ENCODE measurements at places on chromosomes 2 and 18.

GRCh38 chr2:128003463-128003862 is 24.4 kb downstream of the SAP130 start:
- no peak for DNase-seq

DNA sequence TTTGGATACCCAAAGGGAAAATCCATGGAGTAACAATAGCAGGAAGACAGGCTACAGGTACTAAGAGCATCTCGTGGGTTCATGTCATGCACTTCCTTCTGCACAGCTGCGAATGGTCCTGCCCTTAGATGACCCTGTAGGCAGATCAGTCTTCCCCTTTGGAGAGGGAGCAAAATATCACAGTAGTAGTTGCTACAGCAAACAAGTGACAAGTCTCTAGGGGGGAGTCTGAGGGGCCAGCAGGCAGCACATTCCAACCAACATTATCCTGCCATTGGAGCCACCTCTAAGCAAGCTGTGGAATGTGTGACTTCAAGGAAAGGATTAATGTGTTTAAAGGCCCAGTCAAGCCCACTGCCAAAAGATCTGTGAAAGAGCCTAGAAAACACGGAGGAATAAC is 273.2 kb upstream of the PARD3B start:
- DNase-seq: no peak

GRCh38 chr2:119111115-119111975 is 47.2 kb downstream of the C1QL2 start:
- peak; percentile 16 for DNase-seq

DNA sequence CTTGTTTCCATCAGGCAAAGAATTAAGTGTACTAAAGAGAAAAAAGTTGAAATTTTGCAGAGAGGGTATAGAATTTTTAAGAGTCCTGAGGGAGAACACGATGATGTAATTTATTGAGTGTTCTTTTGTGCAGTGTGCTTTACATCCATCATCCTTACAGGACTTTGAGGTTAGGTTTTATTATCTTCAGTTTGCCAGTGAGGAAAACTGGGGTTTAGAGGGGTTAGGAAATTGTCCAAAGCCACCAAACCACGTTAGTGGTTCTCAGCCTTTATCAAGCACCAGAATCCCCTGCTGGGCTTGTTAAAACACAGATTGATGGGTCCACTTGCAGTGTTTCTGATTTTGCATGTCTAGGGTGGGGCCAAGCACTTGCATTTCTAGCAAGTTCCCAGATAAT is 277.5 kb downstream of the KCNS3 start:
- no peak for DNase-seq

- DNase-seq: no peak
Observed at GRCh38 chr18:55054021-55054990, 95.0 kb upstream of the CCDC68 start.

DNA sequence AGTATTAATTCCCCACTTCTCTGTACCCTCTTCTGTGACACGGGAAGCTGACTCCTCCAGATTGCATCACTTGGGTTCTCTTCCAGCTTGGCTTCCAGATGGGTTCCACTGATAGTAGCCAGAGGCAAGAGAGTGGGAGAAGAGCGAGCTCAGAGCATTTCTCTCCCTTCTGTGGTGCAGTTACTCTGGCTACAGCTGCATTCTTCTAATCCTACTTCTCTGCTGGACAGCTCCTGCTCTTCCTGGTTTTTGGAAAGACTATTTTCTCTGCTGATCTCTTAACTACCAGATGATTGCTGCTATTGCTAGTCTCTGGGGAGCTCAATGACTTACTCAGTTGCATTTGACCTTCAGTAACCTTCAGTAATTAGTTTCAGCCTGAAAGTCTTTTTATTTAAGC is 187.5 kb upstream of the MAP2 start:
- no peak for DNase-seq

DNA sequence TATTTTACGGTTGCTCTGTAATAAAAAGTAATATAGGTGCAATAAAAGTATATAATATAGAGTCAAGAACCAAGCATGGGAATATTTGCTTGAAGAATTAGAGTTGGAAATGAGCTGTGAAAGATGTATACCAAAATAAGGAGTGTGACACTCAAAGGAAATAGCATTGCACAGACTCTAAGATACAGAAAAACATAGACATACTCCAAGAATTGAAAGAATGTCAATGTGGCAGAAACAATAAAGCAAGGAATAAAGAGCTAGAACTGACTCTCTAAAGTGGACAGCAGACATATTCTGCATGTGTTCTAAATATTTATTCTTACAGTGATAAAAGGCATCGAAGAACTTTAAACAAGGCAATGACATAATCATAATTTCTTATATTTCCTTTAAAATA is 561.1 kb upstream of the SETBP1 start:
- DNase-seq: no peak

DNA sequence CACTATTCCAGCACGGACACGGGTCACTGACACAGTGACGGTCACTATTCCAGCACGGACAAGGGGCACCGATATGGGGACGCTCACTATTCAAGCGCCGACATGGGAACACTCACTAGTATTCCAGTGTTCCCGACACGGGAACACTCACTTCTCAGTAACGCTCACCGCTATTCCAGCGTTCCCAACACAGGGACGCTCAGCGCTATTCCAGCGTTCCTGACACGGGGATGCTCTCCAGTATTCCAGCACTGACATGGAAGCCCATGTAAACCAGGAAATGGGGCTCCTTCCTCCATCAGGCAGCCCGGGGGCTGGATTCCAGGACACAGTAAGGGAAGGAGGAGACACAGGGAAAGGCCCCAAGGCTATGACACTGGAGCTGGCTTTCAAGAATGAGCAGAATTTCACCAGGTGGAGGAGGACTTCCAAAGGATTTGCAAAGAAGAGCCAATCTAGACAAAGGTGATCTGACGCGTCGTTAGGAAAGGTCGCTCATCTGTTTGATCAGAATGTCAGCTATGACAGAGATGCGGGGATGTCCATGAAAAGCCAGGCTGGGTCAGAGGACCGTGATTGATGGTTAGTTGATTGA is 196.1 kb downstream of the EIPR1 start:
- DNase-seq: no peak
